ENCODE measurements at places on chromosomes 4 and X.

DNA sequence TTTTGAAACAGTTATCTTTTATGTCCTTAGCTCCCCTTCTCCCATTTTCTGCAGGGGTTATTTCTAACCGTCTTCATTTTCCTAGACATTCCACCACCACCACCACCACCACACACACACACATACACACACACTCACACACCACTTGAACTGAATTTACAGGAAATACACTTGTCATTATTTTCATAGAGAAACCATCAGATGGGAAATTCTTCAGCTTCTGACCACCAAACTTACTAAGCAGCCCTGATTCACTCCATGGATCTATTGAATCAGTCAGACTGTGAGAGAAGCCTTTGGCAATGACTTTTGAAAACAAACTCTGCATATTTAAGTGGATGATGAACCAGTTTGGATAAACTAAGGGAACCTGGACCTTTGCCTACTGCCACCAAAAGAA lies 210.1 kb upstream of the NHS start:
- DNase-seq = no peak

- DNase-seq = no peak
These were observed 2.2 kb upstream of the CTBP1 start for GRCh38 chr4:1250921-1251772.

DNA sequence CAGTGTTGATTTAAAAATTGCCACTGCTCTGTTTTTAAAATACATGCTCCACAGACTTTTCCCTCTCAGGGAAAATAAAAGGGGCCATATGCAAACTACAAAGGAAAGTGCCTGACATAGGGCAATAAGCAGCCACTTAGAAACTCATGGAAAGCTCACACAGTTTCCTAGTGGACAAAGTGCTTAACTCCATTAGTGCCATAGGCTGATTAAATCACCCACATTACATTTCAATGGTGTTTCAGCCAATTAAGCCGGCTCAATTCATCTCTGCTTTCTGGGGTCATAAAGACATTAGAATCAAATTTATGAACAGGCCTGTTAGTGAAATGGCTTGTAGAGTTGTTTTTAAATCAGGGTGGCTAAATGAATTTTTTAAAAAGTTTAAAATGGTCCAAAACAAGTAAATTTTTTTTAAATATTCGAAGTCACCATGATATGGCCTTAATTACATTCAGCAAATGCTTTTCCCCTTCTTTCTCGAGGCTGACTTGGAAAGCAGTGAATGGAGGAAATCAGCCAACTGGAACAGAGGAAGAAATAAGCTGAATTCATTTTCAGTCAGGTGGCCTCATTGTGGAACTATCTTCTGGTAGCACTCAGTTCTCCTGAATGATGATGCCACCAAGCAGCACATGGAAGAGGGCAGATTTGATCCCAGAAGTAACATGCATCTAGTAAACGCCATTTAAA lies 2305.1 kb upstream of the AGA start:
- DNase-seq = no peak

GRCh38 chr4:10554694-10555093 lies 97.5 kb upstream of the ZNF518B start:
- DNase-seq = no peak

GRCh38 chr4:21290562-21290961 lies 590.3 kb downstream of the PACRGL start:
- DNase-seq = no peak

DNA sequence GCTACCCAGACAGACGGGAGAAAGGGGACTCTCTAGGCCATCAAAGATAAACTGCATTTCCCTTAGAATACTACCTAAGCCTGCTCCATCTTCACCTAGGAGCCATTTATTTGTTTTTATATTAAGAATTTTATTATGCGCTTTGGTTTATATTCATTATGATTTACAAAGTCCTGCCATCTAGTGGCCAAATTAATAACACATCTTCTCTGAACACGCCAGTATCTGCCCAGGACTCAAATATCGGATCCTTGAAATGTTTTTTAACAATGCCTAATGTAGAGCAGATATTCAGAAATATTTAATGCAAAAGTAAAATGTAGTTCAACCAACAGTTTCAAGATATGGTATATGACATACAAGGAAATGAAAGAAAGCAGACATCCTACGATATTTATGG lies 20.8 kb upstream of the PRPS2 start:
- DNase-seq = no peak

GRCh38 chrX:152904151-152905080 lies 6.5 kb downstream of the ZNF185 start:
- DNase-seq = no peak

DNA sequence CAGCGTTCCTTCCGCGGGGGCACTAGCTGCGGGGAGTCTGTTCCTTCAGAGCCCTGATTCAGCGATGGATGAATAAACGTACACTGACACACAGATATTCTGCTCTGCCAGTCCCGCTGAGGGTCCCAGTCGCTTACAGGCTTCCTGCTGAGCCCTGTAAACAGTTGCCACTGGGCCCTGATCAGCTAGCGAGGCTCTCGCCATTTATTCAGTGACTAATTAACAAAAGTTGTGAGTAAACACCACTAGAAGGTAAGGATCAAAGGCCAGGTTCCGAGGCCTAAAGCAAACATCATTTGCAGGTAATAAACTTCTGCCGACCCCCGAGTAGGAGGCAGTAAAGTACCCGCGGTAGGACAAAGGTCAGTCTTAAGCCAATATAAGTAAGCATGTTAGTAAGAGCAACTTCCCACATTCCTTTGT lies 442.6 kb upstream of the GALNT7 start:
- DNase-seq = no peak

DNA sequence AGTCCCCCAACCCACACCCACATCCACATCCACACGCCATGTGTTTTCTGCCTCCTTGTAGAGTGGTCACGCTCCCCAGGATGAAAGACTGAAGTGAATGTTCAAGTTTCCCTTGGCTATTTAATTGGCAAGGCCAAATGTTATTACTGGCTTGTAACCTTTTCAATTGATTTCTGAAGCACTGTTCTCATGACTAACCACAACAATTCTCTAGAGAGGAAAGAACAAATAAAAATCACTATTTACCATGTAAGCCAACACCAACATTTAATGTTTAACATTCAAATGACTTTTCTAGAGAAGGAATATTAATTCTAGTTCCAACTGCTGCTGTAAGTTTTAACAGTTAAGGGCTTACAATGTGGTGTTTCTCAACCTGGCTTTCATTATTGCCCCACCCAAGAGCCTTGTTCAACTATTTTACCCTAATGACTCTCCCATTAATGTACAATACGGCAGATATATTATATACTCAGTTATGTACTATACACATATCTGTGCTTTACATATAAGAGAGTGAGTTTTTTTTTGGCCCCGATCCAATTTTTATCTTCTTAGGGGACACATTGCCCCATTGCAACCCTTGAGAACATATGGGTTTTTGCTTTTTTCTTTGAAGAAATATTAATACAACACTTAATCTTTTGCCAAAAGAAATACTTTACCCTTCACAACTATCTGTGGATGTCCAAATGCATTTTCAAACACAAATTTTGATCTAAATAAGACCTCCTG lies 46.5 kb downstream of the RELL1 start:
- no peak for DNase-seq

DNA sequence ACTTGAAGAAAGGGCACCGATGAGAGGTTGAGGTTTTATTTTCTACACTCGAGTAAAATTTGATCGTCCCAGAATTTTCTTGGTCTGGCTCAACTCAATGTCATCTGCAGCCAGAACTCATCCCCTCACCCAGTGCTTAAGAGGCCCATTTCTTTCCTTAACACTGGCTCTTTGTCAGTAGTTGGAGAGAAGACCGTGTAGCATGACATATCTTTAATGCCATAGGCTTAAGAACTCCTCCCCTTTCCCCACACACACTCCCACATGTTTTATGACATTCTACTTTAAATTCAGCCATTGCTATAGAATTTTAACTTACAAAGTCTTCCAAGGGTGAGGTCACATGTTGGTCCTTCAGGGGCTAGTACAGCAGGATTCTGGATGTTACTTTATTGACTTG lies 44.2 kb upstream of the ZNF827 start:
- no peak for DNase-seq

DNA sequence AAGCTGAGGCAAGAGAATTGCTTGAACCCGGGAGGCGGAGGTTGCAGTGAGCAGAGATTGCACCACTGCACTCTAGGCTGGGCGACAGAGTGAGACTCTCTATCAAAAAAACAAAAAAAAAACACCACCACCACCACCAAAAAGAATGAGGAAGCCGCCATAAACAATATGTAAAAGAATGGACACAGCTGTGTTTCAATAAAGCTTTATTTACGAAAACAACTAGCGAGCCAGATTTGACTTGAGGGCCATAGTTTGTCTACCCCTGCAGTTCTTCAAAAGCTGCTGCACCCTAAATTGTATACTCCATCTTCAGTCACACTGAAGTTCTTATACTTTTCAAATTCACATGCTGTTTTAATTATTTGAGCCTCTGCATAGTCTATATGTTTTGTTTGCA lies 306.5 kb upstream of the KLF3 start:
- DNase-seq = no peak

DNA sequence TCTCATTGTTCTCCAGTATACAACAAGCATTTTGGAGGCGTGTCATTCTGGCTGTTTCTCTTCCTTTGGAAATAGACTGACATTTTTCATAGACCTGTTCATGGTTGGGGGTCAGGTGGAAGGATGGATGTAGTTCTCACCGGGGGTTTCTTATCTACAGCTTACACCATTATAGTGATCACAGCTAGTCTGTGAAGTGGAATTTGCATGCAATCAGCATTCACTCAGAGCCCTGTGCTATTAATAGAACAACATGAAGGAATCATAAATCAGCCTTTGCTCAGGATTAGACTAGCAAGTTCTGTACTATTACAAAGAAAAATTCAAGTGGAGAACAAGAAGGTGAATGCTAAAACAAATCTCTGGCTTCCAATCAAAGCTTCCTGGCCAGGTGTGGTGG lies 132.6 kb upstream of the PUDP start:
- DNase-seq = no peak

GRCh38 chr4:102246416-102246815 lies 98.9 kb downstream of the SLC39A8 start:
- DNase-seq = no peak

- DNase-seq = peak; percentile 73
These were observed 665 bp downstream of the TIGD2 start for GRCh38 chr4:89111833-89112563.

Data from AG04450 (cell line).